Activated CD8-positive, alpha-beta memory T cell treated with anti-CD3 and anti-CD28 coated beads for 1 hour (primary cell): ENCODE measurements at places on chromosomes 6 and 20.

GRCh38 chr20:38117205-38117604, 47.9 kb downstream of the TGM2 start:
- DNase-seq: no peak

DNA sequence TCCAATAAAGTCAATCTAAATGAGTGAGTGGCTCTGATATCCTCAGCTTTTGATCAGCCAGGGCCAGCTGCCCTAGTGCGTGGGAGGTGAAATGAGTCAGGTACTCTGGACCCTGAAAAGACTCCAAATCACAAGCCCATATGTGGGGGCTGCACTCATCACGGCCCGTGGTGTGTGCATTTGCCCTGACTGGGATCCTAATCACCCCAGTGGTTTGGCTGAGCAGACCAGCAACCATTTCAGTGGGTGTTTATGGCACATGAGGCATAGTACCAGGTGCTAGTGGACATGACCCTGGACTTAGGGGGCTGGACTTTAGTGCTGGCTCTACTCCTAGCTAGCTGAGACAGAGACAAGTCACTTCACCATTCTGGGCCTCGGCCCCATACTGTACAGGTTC, 39.4 kb downstream of the SCML4 start:
- DNase-seq: no peak

- no peak for DNase-seq
Observed at GRCh38 chr6:11769244-11769643, 9.4 kb downstream of the ADTRP start.

GRCh38 chr6:41294214-41294872, 7.9 kb upstream of the TREM1 start:
- no peak for DNase-seq

DNA sequence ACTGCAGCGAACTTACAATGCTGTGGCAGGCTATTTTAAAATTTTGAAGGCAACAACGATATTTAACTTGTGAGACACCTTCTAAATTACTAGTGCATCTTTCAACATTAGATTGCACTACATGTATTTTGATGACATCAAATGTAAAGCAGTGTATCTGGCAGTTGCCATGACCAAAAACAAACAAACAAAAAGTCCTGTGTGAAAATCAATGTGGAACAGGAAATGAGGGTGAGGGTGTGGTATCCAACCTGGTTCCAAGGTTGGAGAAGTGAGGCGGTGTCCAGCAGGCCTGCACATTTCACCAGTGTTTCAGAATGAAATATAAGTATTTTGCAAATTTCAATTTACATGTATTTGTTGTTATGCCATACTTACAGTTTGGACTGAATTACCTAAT, 112.0 kb downstream of the LAMP5 start:
- no peak for DNase-seq

DNA sequence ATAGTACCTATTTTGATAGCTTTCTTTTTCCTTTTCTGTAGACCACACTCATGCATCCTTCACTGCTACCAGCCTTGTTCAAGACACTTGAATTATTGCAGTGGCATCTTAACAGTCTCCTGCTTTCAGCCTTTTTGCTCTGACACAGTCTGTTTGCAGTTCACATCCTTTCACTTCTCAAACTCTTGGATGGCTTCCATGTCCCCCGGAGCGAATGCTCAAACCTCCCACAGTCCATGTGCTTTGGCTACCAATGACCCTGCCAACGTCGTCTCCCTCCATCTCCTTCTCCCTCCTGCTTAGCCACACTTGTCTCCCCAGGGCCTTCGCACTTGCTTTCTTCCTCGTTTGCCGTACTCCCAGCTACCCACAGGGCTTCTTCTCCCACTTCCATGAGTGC, 270.0 kb upstream of the ZFP64 start:
- no peak for DNase-seq

DNA sequence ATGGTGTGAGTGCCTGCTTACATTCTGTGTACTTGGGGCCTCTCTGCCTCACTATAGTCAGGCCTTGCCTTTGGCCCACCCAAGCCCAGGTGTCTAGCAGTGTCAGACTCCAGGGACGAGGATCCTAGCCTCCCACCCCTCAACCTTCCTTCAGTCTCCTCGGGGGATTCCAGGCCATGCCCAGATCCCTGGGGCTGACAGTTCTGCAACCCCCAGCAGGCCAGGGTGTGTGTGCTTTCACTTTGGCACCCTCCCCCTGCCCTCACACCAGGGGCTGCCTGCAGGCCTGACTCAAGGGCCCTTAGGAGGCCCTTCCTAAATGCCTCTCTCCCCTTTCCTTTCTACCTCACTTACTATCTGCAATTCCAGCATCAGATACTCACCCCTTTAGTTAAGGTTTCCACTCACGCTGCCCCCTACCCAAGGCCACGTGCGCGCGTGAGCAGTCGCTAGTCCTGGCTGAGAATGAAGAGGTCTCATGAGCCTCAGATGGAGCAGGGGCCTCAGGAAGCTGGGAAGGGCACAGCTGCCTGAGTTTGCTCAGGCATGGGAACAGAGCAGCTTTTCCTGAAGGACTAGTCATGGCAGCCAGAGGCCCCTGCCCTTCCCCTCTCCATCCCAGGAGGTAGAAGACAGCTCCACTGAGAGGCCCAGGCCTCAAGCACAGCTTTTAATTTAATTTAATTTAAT, 859 bp upstream of the CLPS start:
- no peak for DNase-seq

GRCh38 chr6:43129434-43130194, 41.5 kb upstream of the SRF start:
- no peak for DNase-seq

- no peak for DNase-seq
Observed at GRCh38 chr20:32823078-32823477, 3.3 kb downstream of the MAPRE1 start.

- no peak for DNase-seq
Observed at GRCh38 chr20:32028647-32029372, 18.6 kb downstream of the CCM2L start.

- DNase-seq: no peak
Observed at GRCh38 chr6:85195243-85195642, 254.6 kb upstream of the NT5E start.

DNA sequence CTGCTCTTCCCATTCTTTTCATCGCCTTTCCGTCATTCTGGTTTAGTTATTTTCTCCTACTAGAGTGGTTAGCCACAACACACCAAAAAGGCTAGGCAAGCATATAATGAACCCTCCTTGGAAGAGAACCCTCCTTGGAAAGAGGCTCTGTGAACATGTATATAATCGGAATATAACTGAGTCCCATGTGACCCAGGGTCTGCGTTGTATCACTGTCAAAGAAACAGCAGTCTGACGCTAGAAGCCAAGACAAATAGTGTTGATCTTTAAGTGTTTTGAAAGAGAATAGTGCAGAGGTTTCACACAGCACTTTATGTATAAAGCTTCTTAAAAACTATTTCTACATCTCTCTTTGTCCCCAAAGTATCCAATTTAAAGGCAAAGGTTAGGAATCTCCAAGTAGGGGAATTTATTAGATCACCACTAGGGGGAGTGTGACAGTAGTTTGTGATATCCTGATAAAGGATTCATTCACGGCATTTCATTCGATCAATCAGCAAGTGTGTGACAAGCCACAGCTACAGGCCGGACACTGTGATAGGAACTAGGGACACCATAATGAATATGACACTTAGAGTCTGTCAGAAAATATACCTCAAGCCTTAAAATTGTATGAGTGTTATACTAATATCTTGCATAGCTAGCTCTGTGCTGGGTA, 395.3 kb downstream of the CD109 start:
- DNase-seq: no peak

DNA sequence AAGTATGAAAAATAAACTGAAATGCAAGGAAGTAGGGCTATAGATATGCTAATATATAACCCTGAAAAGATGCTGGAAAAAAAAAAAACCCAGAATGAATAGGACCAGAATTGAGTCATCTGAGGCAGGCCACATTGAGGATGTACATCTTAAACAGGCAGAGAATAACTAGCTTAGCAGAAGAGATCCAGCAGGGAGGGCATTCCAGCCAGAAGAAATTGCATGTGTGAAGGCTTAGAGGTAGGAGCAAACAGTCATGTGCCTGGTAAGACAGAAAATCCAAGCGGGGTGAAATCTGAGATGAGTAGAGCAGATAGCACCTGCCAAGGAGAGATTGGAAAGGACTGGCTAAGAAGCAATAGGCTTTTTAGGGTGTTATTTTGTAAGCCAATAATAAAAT, 2.6 kb downstream of the COL19A1 start:
- DNase-seq: no peak

DNA sequence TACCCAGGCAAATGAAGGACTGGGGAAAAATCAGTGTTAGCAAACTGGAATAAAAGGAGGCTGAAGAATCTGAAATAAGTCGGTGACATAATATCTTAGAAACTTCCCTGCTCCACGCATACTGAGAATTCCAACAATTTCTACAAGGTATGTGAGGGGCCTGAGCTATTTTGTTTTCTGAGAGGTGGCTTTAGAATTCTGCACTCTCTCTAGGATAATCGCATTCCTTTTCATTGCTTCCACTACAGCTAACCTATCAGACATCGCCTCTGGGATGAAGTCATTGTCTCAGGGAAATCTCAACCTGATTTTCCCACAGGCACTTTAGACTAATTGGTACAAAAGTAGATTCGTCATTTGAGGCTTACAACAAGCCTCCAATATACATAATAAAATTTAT, 740.8 kb downstream of the PHF3 start:
- no peak for DNase-seq

GRCh38 chr6:71420095-71420692, 131.6 kb downstream of the OGFRL1 start:
- no peak for DNase-seq

DNA sequence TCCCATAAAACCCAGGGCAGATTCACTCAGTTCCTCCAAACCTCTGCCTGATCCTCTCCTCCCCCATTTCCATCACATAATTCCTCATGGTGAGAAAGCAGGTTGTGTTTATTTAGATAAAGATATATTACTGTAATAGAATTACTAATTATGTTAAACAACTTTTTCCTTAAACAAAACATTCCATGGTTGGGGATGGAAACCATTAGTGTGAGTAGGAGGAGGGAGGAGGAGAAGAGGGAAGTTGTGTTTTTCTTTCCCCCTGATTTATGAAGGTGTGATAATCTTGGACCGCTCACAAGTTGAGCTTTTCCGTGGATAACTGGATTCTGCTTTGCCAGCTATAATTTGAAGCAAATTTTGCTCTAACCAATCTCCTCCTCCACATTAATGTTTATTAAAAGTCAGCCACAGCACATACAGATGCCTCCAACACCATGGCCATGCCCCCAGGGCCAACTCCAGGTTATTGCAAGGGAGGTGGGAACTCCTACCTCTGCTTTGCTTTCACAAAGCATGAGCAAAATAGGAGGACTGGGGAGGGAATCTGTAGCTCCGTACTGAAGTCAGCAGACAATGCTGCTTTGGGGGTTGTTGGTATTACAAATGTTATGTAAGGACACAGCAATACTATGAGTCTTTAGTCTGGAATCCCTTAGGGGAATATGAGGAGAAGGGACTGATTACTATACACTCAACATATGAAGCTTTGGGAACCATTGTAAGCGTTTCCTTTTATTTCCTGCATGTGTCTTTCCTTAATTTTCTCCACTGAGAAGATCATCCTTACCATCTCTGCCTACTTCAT, 542.0 kb downstream of the DHX35 start:
- no peak for DNase-seq

DNA sequence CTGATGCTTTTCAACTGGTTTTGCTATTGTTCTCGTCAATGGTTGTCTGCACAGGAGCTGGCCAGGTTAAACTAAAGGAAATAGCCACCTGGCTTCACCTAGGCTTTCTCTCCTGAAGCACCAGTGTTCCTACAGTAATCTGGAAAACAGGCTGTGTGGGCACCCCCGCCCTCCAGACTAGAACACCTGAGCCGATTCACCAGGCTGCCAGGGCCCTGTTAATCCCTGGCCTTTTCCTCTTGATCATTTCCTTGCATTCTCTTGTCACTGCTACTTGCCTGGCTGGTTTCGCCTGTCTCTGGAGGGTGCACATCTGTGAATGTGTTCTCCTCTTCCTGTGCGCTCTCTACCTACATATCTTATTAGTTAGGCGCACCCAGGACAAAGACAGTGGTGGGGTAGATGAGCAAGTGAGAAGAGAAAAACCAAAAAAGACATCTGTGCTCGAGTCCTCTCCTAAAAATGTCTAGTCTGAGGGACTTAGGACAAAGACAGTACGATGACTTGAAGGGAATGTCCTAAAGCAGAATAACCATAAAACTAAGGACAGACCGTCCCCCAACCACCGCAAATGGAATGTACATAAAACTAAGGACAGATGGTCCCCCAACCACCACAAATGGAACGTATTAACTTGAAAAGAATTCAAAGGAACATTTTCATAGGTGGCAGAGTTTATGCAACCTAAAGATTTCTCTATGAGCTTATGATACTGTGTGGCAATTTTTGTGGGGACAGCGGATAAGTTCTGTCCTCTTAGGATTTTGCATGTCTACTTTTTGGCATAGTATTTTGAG, 45.9 kb upstream of the EMILIN3 start:
- no peak for DNase-seq

GRCh38 chr20:52127309-52127708, 64.3 kb downstream of the ZFP64 start:
- no peak for DNase-seq

- DNase-seq: no peak
Observed at GRCh38 chr20:50712771-50713656, 18.4 kb upstream of the PARD6B start.

DNA sequence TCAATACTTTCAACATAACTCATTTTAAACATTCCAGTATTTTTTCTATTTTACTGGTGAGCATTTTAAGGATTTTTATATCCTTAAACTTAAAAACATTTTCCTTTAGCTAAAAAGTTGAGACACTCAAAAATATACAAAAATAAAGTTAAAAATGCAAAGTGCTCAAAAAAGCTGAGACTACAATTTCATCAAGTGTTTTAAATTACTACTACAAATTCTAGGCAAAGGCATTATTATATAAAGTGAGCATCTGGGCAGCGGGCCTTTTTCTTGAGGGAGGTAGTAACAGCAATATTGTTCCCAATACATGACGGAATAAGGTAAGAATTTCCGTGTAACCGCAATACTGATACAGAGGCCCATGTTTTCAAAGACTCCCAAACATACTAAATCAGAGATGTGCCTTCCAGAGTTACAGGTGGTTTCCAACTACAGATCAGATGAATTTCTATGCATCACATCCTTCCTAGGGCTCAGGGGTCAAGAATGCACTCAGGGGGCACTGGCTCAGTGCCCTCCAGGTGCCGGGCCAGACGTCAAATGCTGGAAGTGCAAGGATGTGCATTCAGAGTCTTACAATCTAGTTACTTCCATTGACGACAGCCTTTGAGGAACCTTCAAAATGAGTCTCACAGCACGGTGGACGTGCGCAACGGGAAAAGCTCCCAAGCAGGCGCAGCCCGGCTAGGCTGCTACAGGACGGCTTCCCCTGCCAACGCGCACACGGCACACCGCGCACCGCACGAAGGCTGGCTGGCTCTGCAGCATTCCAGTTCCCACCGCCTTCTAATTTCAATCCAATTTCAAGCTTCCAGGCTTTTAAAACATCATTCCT, 1.7 kb downstream of the PHF10 start:
- DNase-seq: no peak

DNA sequence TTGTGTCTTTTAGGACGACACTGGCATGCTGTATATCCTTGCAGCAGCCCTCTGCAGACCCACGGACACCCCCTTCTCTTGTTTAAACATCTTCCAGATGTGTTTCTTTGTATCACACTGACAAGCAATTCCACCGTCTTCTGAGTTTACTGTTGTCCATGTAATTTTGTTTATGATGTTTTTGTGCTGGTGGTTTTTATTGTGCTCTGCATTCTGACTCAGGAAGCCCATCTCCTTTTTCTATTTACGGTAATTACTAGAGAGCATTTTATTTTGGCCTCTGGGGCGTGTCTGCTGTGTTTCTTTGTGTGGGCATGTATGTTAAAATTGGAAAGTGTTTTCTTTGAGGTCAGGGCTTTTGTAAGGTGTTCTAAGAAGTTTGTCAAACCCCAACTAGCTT, 111.9 kb downstream of the JARID2 start:
- no peak for DNase-seq
